ENCODE measurements at places on chromosomes 7 and 10.

DNA sequence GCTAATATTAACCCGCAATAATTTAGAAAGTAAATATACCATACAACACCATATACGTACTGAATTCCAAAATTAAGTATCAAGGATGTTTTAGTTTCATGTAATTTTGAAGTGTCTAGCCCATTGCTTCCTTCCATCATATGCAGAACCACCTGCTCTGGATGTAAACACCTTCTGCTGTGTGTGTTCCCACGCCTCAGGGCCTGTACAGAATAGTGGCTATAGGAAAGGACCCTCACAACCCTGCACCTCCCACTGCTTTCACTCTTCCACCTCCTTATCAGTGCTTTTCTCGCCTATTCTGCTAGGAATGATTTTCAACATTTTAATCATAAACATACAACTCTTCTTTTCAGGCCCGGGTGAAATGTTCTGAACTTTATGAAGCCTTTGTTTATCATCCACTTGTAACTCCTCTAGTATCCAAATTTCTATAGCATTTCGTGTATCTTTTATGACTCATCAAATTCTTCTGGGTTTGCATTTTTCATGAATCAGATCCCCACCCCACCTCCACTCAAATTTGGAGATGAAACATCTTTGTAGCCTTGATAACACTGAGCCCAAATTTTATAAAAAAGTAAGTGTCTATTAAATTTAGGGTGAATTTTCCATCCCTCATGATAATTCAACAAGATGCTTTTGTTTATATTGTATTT lies 1106.8 kb upstream of the C7orf33 start:
- DNase-seq: no peak

DNA sequence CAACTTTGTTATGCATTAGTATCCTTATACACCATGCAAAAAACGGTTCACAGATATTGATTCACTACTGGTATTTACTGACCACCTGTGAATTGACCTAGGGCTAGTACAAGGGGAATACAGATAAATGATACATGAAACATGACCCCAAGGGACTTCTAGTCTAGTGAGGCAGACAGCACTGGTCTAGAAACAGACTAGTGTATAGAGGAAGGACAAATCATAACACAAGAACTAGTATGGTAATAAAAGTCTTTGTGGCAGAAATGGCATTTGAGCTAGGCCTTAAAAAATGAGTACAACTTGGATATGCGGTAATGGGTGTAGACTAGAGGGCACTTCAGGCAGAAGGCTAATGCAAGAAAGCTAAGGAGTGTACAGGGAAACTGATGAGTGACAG lies 86.6 kb downstream of the SLC25A13 start:
- DNase-seq: no peak

- no peak for DNase-seq
Observed at GRCh38 chr10:98367604-98368451, 47.2 kb downstream of the PYROXD2 start.

- DNase-seq: no peak
Observed at GRCh38 chr10:132883391-132883881, 58.9 kb downstream of the CFAP46 start.

- DNase-seq: no peak
Observed at GRCh38 chr7:85030893-85031292, 156.0 kb downstream of the SEMA3D start.

DNA sequence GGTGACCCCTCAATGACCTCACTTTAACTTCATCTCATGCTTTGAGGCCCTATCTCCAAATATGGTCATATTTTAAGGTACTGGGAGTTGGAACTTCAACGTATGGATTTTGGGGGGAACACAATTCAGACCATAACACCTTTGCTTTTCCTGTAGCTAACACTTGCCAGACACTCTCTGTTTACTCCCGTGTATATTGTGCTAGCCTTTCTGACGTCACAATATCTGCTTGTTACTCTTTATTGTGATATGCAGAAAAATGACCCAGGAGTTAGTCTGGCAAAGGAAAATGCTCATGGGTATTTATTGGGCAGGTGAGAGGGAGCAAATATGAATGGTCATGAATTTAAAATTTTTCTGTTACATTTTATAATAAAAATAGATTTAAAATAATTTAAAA lies 45.7 kb upstream of the KCND2 start:
- no peak for DNase-seq

DNA sequence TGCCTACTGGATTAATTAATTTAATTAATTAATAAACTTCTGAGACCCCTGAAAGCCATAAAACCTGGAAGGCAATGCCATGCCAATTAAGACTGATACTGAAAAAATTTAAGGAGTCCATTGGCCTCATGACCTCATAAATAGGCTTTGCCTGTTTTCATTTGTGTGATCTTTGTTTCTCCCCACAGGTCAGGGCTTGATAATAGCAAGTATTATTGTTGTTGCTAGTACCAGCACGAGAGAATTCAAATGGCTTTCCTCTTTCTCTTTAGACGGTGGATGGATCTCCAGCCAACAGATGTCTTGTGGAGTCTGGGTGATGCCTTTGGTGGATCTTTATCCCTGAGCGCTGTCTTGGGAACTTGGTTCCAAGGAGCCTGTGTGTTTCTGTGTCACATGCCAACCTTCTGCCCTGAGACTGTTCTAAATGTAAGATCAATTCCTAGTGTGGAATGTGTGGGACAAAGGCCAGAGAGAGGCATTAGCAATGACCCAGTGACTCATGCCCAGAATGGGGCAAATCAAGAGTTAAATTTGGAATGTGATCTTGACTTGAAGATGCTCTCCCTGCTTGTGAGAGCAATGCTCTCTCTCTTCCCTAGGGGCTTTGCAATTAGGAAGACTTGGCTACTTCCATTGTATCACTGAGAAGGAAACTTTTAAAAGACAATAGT lies 17.7 kb downstream of the ACSM6 start:
- no peak for DNase-seq

DNA sequence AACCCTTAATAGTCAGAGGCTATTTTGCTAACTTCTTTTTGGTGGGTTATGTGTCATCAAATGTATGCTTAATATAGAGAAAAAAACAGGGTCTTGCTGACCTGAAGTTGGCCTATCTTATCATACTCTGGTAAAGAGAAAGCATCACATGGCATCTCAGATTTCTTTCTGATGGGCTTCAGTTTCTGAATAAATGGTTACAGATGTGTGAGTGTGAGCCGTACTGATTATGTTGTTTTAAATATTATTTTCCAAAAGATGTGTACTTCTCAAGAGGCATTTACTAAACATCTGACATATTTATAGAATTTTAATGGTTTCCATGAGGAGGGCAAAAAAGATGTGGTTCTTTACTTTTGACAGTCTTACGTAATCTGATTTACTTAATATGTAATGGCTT lies 28.4 kb downstream of the BBS9 start:
- no peak for DNase-seq

DNA sequence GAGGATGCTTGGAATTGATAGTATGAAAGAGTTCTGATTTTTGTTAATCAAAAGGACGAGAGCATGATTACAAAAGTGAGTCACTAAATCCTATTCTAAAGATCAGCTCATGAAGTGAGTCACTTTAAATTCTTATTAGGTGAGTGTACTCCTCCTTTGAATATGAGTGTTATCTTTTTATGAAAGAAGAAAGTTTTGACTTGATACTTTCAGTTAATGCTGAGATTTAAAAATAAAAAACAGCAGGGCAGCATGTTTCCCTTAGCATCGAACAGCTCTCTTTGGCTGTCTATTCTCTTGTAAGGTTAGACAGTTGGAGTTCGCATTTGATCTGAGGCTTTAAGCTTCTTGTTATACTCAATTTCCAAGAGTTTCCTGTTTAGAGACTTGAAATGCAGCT lies 222.0 kb downstream of the TWIST1 start:
- no peak for DNase-seq

DNA sequence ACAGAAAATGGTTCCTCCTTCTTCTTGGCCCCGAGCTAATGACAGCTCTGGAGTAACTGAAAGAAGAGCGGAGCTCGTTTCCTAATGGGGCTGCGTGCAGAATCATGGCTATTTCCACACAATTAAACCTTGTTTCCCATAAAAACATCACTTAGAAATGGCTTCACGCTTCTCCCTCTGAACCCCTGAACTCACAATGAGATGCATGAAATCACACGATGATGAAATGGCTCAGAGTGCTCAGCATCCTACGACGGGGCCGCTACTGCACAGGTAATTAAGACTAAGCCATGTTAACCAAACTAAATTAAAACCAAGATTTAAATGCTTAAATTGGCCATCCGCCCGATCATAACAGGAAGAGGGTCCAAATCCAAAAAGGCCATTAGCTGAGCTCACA lies 80.0 kb upstream of the DNAAF5 start:
- DNase-seq: no peak

DNA sequence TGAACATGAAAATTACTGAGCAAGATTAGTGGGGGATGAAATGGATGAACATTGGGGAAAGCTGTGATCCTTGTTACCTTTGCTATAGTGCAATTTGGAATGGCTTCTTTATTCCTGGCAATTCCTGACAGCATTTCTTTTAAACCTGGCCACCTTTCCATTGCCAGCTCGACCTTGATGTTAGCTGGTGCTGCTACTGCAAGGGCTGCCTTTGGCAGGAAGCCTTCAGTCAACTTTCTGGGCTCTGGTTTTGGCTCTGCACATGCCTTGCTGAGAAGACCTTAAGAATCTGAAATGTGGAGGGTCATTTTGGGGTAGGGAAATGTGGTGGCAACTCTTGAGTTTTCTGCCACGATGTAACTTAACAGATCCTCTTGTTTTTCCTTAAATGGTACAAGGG lies 64.7 kb downstream of the KAT6B start:
- no peak for DNase-seq

DNA sequence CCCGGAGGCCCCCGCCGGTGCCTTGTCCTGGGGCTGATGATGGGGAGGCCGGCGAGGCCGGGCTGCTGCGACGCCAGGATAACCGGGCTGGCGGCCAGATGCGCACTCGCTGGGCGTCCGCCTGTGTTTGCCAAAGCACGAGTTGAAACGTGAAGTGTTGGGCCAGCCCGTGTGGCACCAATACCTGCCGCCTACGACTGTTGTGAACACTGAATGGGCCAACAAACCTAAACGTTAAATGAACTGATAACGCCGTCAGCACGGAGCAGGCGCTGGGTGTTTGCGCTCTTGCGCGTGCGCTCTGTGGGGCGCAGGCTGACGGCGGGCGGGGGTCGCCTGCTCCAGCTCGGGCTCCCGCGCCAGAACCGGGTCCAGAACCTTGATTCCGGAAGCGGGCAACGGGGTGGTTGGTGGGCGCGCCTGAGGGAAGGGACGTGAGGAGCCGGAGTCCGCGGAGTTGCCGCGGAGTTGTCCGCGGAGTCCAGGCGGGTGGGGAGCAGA lies 658 bp downstream of the CYP2E1 start:
- no peak for DNase-seq

DNA sequence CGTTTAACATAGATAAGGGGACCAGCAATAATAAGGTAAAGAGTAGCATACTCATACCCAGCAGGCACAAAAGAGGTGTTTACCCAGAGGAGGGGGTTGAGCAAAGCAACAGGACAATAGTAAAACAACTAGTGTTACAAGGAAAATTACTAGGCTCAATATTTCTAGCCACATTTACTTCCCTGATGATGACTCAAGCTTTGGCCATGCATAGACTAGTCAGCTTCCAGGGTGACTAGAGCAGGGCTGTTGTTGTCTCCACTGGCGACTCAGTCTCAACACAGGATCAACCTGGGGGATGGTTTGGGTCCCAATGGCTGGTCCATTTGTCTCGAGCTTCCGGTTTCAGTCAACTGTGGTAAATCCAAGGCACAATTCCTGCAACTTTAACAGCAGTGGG lies 217.7 kb upstream of the KCND2 start:
- no peak for DNase-seq

DNA sequence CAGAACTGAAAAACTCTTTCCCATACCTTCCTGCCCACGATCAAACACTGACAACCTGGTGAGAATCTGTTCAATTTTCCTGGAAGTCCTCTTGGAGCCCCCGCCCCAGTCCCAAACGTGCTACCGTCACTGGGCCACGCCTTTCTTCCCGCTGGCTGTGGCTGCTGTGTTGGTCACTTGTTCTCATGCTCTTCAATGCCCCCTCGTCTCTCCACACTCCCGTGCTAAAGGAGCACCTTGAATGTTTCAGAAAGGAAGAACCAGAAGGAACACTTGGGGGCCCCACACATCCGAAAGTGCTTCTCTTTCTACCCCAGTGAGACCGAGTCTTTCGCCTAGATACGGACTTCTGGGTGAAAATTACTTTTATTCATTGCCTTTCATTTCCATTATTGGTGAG lies 215.1 kb downstream of the DIP2C start:
- DNase-seq: no peak

- DNase-seq: no peak
Observed at GRCh38 chr10:5652746-5653145, 13.6 kb downstream of the ASB13 start.

- no peak for DNase-seq
Observed at GRCh38 chr7:54712820-54713219, 46.2 kb downstream of the SEC61G start.

DNA sequence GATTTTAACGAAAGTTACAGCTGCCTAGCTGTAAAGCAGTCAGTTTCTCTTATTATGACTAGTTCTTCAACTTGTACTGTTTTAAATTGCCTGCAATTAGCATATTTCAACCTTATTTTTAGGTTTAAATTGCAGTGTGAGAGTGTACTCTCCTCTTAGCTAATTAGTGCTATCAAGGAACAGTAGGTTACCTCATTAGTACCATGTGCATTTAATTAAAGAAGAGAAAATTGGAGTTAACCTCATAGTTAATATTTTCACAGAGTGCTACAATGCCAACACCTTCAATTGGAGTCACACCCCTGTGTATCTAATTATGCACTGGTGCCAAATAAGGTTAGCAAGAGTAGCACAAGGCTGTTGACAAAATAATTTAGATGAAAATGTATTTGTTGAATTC lies 154.6 kb downstream of the FOXP2 start:
- DNase-seq: no peak

DNA sequence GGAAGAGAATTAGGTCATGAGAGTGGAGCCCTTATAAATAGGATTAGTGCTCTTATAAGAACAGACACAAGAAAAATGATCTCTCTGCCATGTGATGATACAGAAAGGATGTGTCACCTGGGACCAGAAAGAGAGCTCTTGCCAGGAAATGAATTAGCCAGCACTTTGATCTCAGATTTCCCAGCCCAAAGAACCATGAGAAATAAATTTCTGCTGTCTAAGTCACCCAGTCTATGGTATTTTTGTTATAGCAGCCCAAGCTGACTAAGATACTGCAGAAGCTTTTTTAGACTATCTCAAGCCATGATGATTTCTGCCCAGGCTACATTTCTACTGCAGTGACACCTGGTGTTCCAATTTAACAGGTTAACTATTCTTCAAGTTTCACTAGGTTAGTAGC lies 84.8 kb downstream of the RSU1 start:
- no peak for DNase-seq

DNA sequence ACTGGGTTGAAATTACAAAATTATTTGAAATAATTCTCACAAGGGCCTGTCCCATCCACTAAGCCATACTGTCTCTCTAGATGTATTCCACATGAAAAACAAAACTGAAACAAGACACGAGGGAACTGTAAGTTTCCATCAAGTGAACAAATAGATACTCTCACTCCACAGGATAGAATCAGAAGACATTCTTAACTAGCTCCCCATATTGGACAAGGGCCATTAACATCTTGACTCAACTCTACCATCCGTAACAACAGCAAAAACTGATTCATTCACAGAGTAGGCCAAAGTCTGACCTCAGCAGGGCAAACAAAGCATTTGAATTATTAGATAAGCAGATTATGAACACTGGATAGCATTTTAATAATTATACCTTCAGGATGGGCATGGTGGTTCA lies 29.1 kb downstream of the UBE2H start:
- DNase-seq: no peak
